ENCODE measurements at places on chromosomes 12 and 14. TPM values are rescaled to one million over a fixed set of nuclear protein-coding genes. Genes with fewer than 3 reads are reported as not detected.

Gene STXBP6
- 4.5 TPM for total RNA-seq

Gene CACNA2D4
- total RNA-seq, result 0.99 TPM

Gene PPP4R4
- total RNA-seq, result 0.51 TPM

Gene ASCL1
- total RNA-seq, result not detected

Gene HVCN1
- total RNA-seq, result 7.4 TPM

Gene SLC38A4
- total RNA-seq, result 1.8 TPM

Gene LHX5
- total RNA-seq, result not detected

Gene TMCC3
- 0.33 TPM for total RNA-seq

Gene KRT6C
- total RNA-seq, result not detected

Gene RAD52
- 19.2 TPM for total RNA-seq

Gene RAD51B
- total RNA-seq, result 13.1 TPM

Gene LLPH
- total RNA-seq, result 6.7 TPM

Data from fibroblast of lung (primary cell).